Breast epithelium (tissue), 4 donors: ENCODE measurements at places on chromosomes 1 and 21. TPM values are rescaled to one million over a fixed set of nuclear protein-coding genes. Genes with fewer than 3 reads are reported as not detected.
A peak's percentile ranks its signal among the peaks of the same experiment; 100 is the strongest.

FLG2 gene
- not detected for total RNA-seq

CNR2 gene
- not detected for total RNA-seq

LINGO4 gene
- 0.33 TPM for total RNA-seq

OLFML2B gene
- total RNA-seq = 9.6 TPM

FALEC gene
- 2.2 TPM for total RNA-seq

LYPD8 gene
- total RNA-seq = not detected

MPL gene
- total RNA-seq = not detected

RGS4 gene
- total RNA-seq = 6.7 TPM

CLDN8 gene
- 213 TPM for total RNA-seq

PBX1 gene
- 64.5 TPM for total RNA-seq

PHF13 gene
- total RNA-seq = 18.3 TPM

DNA sequence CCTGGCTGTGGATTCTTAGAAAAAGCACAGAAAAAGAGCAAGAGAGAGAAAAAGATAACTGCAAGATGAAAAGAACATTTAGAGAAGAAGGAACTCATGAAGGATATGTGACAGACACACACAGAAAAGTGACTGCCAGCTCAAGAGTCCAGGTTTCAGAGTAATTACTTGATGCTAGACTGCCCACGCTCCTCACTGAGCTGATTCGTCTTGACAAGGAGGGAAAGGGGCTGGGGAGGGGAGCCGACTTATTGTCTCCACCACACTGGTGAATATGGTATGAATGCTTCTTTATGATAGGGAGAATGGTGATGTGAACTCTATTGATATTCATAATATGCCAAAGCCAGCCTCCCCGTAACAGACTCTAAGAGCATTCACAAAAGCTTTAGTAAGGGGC lies 140.4 kb downstream of the BRINP2 start:
- no peak for DNase-seq
- H3K27ac ChIP-seq = no peak overlapping the region
- H3K4me3 ChIP-seq = no peak overlapping the region
- H3K27me3 ChIP-seq = no peaks in the 10 kb centered on the region
- no peaks in the 10 kb centered on the region for H3K4me1 ChIP-seq
- no peaks in the 10 kb centered on the region for H3K36me3 ChIP-seq

GRCh38 chr1:44807364-44808062 lies 362 bp upstream of the DYNLT4 start:
- DNase-seq = peak; percentile 95
- no peak overlapping the region for H3K4me3 ChIP-seq
- H3K36me3 ChIP-seq = no peaks in the 10 kb centered on the region
- peak overlapping the region; percentile 100 for H3K27ac ChIP-seq
- peaks cover 33% of the 10 kb centered on the region for H3K4me1 ChIP-seq
- H3K27me3 ChIP-seq = no peaks in the 10 kb centered on the region

DNA sequence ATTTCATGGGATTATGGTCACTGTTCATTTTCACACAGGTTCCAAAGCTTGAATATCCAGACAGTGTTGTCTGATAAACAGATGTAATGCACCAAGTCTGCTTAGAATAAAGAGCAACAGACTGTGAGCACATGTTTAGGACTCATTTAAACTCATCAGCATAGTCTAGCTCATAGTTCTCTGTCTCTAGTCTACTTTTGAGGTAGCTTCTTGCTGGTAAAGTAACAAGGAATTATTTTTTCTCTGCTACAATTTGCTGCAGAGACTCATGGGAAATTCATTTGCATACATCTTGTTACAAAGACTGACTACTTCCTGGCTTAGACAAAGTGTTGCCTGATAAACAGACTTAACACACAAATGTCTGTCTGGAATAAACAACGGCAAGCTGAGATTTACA lies 187.2 kb downstream of the NFIA start:
- H3K36me3 ChIP-seq = no peaks in the 10 kb centered on the region
- no peak overlapping the region for H3K27ac ChIP-seq
- H3K27me3 ChIP-seq = no peaks in the 10 kb centered on the region
- H3K4me3 ChIP-seq = no peak overlapping the region

DNA sequence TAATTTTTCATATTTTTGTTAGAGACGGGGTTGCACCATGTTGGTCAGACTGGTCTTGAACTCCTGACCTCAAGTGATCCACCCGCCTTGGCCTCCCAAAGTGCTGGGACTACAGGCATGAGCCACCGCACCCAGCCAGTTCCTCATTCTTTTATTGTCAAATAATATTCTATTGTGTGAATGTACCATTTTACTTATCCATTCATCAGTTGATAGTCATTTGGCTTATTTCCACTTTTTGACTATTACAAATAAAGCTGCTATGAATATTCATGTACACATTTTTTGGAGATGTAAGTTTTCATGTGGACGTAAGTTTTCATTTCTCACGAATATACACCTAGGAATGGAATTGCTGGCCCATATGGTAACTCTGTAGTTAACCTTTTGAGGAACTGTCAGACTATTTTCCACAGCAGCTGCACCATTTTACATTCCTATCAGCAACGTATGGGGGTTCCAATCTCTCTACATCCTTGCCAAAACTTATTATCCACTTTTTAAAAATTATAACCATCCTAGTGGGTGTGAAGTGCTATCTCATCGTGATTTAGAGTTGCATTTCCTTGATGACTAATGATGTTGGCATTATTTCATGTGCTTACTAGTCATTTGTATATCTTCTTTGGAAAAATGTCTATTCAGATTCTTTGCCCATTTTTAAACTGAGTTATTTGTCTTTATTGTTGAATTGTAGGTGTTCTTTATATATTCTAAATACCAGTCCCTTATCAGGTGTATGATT lies 12.7 kb downstream of the PACC1 start:
- H3K4me3 ChIP-seq = no peak overlapping the region
- no peak overlapping the region for H3K27ac ChIP-seq
- no peaks in the 10 kb centered on the region for H3K36me3 ChIP-seq
- no peaks in the 10 kb centered on the region for H3K4me1 ChIP-seq

- no peaks in the 10 kb centered on the region for H3K36me3 ChIP-seq
- peak overlapping the region; percentile 37 for H3K4me3 ChIP-seq
- peak overlapping the region; percentile 69 for H3K27ac ChIP-seq
- no peaks in the 10 kb centered on the region for H3K27me3 ChIP-seq
- H3K4me1 ChIP-seq = peaks cover 4% of the 10 kb centered on the region
These were observed 34.7 kb downstream of the PRRX1 start for GRCh38 chr1:170698301-170699275.

DNA sequence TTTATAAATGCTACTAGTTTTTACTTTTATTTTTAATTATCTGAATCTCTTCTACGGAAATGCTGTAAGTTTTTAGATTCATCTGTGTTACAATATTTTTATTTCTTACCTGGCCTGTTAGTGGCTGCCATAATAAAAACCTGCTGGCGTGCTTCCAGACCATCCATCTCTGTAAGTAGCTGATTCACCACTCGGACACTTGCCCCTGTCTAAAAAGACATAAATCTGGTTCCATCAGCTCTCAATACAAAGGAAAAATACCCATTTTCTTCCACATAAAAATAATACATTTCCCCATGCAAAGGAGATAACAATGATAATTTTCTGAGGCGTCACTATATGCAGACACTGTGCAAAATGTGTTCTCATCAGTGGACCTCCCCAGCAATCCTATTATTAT lies 62.0 kb downstream of the NVL start:
- DNase-seq = no peak
- no peak overlapping the region for H3K4me3 ChIP-seq
- H3K27ac ChIP-seq = no peak overlapping the region
- H3K27me3 ChIP-seq = no peaks in the 10 kb centered on the region
- H3K4me1 ChIP-seq = no peaks in the 10 kb centered on the region

GRCh38 chr21:33481314-33481943 lies 1.7 kb upstream of the TMEM50B start:
- H3K4me3 ChIP-seq = no peak overlapping the region
- H3K4me1 ChIP-seq = no peaks in the 10 kb centered on the region
- no peak overlapping the region for H3K27ac ChIP-seq
- DNase-seq = no peak

DNA sequence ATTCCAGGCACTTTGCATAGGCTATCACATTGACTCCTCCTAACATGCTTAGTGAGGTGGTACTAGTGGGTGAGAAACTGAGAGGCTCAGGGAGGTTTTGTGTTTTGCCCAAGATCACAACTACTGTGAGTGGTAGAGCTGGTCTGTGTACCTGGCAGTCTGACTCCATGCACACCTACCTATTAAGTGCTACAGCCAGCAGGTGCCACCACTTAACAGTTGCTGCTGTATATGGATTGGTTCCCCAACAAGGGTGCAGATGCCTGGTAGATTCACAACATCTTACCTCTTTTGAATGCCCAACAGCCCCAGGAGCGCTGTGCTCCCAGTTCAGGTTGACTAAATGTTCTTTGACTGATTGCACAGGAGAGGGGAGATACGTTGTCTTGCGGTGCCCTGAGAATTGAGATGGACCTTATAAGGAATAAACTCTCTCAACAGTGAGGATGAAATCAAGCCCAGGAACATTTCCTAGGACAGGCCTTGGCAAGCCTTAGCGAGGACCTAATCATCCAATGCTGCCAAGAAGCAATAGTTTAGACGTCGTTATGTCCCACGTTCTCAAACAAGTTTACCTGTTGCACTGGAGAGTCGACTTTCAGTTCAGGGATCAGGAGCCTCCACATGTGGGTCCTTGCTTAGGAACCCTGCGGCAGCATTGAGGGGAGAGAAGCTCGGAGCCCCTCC lies 78.9 kb upstream of the F3 start:
- no peaks in the 10 kb centered on the region for H3K36me3 ChIP-seq
- no peak overlapping the region for H3K4me3 ChIP-seq
- H3K4me1 ChIP-seq = no peaks in the 10 kb centered on the region
- DNase-seq = no peak

DNA sequence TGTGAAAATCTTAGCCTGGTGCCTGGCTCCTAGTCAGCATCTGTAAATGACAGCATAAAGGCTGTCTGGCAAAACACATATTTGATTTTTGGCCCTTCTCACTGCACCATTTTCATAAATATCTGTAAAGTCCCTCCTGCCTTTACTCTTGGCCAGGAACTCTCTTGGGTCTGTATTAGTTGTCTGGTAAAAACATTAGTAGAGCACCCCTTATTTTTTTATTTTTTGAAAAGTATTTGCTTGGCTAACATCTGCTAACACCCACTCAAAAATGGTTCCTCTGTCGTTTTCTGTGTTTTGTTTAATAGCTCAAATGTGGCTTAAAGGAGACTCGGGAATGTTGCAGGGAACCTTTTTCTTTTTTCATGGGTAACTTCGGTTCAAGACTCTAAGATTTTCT lies 293.4 kb downstream of the HMCN1 start:
- no peaks in the 10 kb centered on the region for H3K4me1 ChIP-seq
- no peak overlapping the region for H3K4me3 ChIP-seq
- H3K27ac ChIP-seq = no peak overlapping the region
- no peaks in the 10 kb centered on the region for H3K27me3 ChIP-seq
- H3K36me3 ChIP-seq = no peaks in the 10 kb centered on the region

DNA sequence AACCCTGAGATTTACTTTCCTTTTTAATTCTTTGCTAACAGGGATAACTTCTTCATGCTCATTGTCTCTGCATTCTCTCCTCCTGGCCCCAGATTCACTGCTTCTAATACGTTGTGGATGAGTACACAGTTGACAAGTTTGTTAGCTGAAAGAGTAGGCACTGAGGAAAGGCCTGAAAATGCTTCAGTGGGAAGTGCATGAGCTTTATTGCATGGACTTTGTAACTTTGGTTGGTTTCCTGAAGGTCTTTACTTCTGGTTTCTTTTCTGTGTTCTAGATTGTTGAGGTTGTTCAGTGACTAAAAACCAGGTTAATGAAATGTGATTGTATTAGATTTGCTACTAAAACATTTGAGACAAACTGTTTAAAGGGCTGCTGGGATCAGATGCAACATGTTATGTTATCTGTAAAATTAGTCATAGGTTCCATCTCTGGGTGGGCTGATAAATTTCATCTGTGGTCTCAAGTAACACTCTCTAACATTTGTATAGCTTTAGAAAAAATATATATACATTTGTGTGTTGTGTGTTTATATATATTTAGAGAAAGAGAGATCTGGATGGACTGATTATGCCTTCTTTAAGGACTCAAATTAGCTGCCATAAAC lies 19.1 kb downstream of the LRIG2 start:
- no peak overlapping the region for H3K27ac ChIP-seq
- no peaks in the 10 kb centered on the region for H3K27me3 ChIP-seq

DNA sequence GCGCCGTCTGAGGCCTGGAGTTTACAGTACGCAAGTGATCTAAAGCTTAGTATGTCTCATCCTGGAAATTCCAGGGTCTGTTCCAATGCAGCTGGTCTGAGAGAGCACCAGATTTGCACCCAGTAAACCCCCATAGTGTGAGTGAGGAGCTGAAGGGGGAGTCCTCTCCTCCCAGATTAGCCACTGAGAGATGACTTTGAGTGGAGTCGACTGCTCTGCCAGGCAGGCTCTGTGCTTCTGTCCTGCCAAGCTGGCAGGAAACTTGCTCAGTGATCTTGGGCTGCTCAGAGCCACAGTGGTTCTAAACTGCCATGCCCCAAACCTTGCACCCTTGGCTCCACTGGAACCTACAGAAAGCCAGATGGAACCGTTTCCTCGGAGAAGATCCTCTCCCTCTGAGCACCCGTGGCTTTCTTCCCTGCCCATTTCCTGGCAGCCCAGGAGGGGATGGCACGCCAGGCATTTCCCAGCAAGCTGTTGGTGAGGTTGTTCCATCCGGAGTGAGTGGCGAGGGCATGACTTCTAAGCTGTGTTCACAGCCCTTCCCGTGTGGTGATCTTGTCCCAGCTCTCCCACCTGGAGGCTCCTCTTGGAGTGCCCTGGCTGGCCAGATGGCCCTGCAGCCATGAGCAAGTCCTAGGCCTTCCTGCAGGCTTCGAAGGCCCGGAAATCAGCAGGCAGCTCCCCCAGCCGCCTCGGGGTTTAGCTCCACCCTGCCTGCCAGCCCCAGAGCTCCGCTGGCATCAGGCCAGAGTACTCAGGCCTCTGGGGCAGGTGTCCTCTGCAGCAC lies 125.9 kb upstream of the VAMP3 start:
- no peak overlapping the region for H3K27ac ChIP-seq
- no peaks in the 10 kb centered on the region for H3K36me3 ChIP-seq
- no peaks in the 10 kb centered on the region for H3K4me1 ChIP-seq
- no peak for DNase-seq

GRCh38 chr1:33569331-33569730 lies 96.9 kb downstream of the ZSCAN20 start:
- H3K4me3 ChIP-seq = no peak overlapping the region
- no peaks in the 10 kb centered on the region for H3K27me3 ChIP-seq
- DNase-seq = no peak
- no peaks in the 10 kb centered on the region for H3K36me3 ChIP-seq

- H3K4me1 ChIP-seq = no peaks in the 10 kb centered on the region
- peak overlapping the region; percentile 98 for H3K27ac ChIP-seq
- DNase-seq = no peak
These were observed 1.9 kb upstream of the ERRFI1 start for GRCh38 chr1:8027748-8028570.

DNA sequence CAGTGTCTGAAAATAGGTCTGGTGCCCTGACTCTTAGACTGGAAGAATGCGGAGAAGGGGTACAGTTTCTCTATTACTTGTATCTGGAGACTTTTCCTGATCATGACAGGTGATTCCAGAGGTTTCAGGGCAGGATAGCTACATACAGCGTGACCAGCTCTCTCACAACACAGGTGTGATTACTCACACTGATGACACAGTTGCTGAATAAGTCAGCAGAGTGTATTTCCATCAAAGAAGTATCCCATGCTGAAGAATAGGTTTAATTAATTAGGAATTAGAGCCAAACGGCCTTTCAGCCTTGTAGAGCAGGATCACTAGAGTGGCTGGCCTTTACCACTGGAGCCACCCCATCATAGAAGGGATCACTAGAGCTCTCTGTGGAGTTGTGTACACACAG lies 298.6 kb downstream of the LMX1A start:
- no peaks in the 10 kb centered on the region for H3K27me3 ChIP-seq
- no peaks in the 10 kb centered on the region for H3K4me1 ChIP-seq
- H3K36me3 ChIP-seq = no peaks in the 10 kb centered on the region
- DNase-seq = no peak
- no peak overlapping the region for H3K4me3 ChIP-seq
- H3K27ac ChIP-seq = no peak overlapping the region
